ENCODE measurements at places on chromosomes 2 and 18.
A peak's percentile ranks its signal among the peaks of the same experiment; 100 is the strongest.

GRCh38 chr2:229273006-229273722 is 2.1 kb upstream of the PID1 start:
- DNase-seq, result no peak

DNA sequence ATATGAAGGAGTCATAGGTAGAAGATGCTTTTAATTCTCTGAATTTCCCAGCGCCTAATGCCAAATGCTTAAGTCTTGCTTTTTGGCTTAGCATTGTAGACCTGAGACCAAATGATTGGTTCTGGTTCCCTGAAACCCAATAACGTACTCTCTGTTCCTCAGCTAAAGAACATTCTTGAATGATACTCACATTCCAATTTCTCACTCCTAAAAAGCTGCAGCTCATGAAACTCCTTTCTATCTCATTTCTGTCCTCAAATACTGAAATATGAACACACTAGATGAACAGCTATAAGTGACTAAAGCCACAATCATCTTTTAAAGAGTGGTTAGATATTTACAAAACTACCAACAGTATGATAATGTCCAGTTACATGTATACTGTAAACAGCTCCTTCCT is 272.1 kb downstream of the SLC8A1 start:
- no peak for DNase-seq

GRCh38 chr2:3223080-3223923 is 154.3 kb downstream of the EIPR1 start:
- no peak for DNase-seq

DNA sequence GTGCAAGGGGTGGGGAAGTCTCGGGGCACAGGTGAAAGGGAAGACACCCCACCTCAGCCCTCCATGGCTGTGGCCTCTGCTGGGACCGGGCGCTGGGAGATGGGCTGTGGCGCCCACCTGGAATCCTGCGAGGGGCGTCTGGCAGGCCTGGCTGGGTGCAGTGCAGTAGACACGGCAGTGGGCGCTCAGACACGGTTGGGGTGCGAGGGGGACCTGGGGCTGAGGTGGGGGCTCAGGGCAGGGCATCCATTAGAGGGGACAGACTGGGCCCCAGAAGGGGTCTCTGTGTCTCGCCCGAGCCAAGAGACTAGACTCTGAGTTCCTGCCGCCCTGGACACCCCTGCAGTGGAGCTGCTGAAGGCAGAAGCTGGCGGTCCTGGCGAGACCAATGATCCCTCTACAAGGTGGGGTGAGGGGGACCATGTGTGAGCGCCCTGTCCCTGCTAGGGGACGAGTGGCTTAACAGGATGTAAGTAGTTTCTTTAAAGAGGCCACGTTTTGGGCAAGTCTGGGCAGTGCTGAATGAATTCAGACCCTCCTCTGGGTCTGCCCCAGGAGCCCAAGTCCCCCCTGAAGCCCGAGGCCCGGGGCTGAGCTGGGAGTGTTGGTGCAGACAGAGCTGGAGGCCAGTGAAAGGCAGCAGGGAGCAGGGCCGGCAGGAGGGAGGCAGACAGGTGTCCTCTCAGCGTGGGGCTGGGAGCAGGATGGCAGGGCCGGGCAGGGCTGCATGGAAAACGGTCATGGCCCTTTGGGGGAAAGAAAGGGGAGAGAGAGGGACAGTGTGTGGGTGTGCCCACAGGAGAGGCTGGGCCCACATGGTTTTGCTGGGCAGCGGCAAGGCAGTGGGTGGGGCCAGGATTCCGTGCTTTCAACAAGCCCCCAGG is 57.2 kb downstream of the HS6ST1 start:
- no peak for DNase-seq

DNA sequence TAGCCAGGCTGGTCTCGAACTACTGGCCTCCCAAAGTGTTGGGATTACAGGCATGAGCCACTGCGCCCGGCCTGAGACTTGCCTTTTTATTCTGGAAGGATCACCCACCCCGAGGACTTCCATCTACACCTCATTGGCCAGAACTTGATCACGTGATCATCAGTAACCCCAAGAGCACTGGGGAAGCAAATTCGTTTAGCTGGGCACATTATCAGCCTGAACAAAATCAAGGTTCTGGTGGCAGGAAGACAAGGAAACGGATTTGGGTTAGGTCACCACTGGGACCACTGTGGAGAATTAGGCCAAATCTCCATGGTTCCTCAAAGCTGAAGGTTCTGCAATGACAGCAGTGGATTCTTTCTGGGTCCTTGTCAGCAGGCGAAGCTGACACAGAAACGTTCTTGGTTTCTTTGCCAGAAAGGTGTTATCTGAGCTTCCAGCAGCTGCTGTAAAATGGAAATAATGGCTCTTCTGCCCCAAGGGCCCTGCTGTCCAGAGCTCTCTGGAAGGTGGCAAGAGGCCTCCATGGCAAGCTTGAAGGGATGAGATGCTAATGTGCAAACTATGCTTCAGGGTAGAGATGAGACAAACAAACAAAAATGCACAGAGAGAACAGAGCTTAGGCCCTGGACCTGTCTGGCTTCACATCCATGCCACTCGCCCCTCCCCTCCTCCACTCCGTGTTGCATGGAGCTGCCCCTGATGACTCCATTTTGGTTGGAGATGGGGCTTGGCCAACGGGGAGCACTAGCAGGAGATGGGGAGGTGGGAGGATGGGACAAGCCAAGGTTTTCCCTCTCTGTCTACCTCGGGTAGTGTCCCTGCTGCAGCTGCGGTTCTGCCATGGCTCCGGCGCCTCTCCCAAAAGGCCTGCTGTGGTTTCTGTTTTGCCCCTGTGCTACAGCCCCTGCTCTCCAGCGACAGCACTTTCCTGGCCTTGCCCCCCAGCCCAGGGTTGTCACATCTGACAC is 28.4 kb downstream of the TMEM177 start:
- peak; percentile 28 for DNase-seq

GRCh38 chr2:197248623-197249022 is 62.0 kb downstream of the ANKRD44 start:
- DNase-seq, result no peak

GRCh38 chr2:102083393-102083703 is 59.2 kb upstream of the IL1R1 start:
- DNase-seq, result no peak

- DNase-seq, result no peak
Observed at GRCh38 chr2:225027061-225027762, 15.1 kb downstream of the DOCK10 start.

DNA sequence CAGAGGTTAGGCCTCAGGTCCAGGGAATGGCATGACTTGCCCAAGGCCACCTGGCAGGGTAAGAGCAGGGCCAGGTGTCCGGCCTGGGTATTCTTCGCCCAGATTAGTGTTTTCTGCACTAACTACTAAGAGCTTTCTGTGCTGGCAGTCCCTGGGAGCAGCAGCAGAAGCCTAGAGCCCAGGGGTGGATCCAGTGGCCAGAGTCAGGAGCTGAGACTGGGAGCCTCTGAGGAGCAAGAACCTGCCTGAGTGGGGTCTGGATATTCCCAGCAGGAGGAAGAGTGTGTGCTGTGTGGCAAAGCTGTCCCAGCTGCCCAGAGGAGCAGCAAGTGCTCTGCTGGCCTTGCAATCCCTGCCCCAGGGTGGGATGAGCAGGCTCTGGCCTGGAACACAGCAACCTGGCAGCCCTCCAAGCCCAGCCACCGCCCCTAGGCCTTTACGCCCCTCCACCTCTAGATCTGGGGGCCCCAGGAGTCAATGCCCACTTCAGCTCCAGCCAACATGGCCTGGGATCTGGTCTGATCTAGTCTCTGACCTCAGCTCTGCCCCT is 30.7 kb upstream of the GPAT2 start:
- no peak for DNase-seq

DNA sequence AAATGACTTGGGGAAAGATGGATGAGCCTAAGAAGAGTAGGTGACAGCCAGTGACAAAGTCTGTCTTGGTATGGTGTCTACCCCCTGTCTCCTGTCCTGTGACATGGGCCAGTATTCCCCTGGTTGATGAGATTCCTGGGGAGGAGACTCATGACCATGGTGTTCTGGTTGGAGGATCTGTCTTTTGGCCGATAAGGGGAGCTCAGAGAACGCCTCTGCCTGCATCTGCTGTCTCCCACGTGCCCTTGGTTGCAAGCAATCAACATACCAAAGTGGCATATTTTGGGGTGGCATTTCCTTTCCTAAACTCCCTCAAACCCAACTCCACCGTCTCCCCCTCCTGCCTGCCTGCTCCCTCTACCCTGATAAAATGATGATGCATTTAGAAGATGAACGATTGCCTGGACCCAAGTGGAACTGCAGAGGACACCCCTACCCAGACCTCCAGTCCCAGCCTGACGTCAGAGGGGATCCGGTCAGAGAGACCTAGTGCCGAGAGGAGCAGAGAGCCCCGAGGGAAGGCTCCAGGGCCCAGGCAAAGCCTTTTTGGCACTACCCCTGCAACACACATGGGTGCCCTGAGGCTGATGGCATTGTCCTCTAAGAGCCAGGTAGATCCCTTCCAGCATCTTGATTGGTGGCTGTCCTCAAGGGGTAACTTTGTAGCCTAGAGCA is 124.2 kb upstream of the MSH6 start:
- no peak for DNase-seq

DNA sequence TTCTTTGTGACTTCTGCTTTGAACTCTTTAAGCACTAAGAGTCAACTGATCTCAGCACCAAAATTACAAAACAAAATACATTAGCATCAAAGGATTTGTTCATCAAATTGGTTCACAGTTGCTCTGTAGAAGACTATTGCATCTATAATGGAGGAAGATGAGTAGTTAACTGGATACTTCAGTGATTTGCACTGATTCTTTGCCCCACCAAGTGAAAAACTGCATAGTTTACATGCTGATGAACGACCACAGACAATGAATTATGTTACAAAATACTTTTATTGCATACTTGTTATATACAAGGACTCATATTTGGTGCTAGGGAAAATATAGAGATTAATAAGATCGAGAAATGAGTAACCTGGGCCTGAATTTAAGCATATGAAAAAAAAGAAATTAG is 107.2 kb downstream of the SCG2 start:
- no peak for DNase-seq

- no peak for DNase-seq
Observed at GRCh38 chr18:59655676-59656075, 41.5 kb downstream of the CCBE1 start.

DNA sequence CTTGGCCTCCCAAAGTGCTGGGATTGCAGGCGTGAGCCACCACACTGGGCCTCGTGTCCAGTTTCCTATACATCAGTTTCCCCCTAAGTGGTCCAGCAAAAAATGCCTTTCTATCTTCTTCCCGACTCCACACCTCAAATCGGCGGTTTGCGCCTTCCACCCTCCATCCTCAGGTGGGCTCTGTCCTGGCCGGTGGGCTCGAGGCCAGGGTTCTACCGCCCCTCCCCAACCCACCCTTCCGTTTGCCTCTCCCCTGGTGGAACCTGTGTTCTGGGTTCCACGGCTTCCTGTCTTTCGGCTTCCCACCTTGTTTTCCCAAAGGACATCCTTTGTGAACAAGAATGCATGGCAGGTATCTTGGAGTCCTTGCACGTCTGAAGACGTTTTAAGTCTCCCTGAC is 104.4 kb downstream of the HS6ST1 start:
- no peak for DNase-seq

DNA sequence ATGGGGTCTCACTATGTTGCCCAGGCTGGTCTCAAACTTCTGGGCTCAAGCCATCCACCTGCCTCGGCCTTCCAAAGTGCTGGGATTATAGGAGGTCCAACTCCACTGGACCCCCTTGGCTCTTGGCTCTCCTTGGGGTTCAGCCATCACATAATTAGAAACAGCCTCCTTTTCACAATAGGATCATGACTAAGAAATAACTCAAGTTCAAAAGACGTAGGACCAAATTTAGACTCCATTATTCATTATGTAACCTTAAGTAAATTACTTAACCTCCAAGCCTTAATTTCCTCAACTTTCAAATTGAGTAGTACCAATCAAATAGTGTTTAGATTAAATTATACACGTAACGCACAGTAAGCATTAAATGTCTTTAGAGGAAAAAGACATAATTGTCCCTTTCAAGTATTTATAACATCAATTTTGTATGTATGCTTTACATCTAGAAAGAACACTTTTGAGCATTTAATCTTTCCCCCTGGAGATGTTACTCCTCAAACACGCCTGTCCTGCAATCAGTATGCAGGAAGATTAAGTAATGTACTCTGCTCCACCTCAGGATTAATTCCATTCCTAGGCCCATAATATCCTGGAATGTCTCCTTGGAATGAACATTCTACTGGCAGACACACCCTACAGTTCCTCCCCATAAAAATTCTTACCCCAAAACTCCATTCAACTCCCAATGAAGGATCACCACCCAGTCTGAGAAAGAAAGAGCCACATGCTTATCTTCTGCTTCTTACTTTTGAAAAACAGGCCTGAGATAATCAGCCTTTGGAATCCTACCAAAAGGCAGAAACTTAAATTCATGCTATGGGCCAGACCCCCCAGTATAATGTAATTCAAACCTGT is 49.1 kb downstream of the COBLL1 start:
- no peak for DNase-seq

DNA sequence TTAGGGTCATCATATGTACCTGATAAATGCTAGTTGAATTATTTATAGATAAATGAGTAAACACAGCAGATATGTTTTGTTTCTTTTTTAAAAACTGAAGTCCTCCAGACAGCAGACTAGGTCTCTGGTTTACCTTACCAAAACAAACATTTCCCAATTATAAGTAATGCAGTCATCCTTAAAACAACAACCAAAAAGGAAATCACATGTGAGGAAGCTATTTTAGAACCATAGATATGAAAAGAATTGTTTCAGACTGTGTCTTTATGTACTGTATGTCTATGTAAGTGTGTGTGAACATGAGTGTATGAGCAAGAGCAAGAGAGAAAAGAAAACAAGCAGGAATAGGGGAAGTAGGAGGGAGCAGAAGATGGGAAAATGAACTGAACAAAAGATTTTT is 441.0 kb downstream of the CPS1 start:
- no peak for DNase-seq

- DNase-seq, result no peak
Observed at GRCh38 chr2:129806317-129806716, 173.1 kb upstream of the RAB6C start.

DNA sequence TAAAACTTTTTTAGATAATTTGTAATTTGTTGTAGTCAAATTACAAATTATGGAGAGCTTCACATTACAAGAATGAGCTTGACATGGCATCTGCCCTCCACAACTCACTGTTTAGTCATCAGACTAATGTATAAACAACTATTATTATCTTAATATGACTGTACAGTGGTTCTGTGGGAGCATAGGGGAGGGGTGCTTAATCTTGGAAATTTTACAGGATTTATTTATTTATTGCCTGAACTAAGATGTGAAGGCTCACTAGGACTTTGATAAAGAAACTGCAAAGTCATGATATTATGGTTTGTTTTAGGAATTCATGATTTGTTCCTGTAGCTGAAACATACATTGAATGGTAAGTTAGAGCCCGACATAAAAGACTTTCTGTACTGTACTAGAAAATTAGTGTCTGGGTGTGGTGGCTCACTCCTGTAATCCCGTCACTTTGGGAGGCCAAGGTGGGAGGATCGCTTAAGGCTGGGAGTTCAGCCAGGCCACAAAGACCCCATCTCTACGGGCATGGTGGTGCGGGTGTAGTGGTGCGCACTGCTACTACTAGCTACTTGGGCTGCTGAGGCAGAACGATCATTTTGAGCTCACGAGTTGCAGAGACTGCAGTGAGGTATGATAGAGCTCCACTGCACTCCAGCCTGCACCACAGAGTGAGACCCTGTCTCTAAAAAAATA is 2.1 kb downstream of the MARCHF7 start:
- no peak for DNase-seq

GRCh38 chr2:226117510-226118065 is 682.0 kb downstream of the IRS1 start:
- no peak for DNase-seq
